CD4-positive, alpha-beta T cell treated with Interferon gamma for 1 hour (primary cell): ENCODE measurements at places on chromosomes 11 and 22.

DNA sequence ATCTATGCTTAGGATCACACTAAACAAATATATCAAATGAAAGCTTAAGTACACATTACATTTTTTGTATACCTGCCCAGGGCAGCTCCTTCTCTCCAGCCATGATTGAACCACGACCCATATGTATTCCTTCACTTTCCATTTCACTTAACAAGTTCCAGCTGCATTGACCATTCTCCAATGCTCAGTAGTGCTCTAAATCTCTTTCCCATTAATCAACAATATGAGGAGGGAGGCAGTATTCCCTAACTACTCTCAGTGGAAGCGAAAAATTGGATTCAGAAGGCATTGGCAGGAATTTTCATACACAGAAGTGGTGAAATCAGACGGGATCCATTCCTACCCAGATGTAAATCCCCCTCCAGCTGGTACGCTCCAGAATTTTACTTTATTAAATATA lies 372.0 kb upstream of the LUZP2 start:
- no peak for DNase-seq

DNA sequence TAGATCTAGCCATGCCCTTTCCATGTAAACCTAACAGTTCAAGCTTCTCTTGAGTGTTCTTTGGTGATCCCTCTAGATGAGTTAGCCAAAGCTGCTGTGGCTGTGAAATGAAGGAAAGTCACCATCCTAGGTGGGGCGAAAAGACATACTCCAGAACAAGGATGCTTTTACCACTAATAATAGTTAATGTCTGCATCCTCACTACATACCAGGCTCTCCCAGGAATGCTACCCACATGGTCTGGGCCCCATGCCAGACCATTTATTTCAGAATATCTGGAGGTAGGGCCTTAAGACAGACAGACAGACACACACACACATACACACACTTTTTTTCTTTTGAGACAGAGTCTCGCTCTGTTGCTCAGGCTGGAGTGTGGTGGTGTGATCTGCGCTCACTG lies 14.7 kb downstream of the ABTB2 start:
- DNase-seq = no peak

GRCh38 chr22:36828815-36829214 lies 12.0 kb upstream of the PVALB start:
- no peak for DNase-seq

DNA sequence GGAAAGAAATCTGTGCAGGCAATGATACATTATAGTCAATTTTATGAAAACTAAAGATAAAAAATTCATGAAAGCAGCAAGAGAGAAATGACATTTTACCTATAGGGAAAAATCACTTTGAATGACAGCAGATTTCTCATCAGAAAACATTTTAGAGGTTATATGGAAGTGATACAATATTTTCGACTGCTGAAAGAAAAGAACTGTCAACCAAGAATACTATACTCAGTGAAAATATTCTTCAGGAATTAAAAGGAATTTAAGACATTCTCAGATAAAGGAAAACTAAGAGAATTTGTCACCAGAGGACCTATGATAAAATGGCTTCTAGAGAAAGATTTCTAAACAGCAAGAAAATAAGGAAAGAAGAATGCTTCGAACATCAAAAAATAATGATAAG lies 820.8 kb downstream of the DLG2 start:
- DNase-seq = no peak

GRCh38 chr11:47002390-47002789 lies 65.8 kb downstream of the CSTPP1 start:
- DNase-seq = no peak

DNA sequence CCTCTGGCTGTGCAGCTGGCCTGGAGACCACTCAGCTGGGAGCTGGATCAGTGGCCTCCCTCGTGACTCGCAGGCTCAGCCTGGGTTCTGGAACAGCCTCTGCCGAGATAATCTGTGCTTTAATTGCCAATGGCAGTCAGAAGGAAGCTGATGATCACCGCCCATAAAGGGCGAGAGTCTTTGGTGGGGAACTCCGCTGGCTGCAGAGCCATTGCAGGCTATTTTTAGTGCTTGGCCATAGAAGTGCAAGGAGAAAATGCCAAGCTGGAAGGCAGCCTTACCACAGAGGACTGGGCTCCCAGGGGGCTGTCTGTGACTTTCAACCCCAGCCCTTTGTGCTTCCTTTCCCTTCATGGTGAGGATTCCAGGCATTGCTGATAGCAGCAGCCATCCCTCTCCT lies 62.2 kb upstream of the TENM4 start:
- no peak for DNase-seq

- DNase-seq = no peak
Observed at GRCh38 chr11:45736424-45736823, 68.5 kb upstream of the SLC35C1 start.

GRCh38 chr11:94938095-94939055 lies 35.0 kb downstream of the CWC15 start:
- DNase-seq = no peak

DNA sequence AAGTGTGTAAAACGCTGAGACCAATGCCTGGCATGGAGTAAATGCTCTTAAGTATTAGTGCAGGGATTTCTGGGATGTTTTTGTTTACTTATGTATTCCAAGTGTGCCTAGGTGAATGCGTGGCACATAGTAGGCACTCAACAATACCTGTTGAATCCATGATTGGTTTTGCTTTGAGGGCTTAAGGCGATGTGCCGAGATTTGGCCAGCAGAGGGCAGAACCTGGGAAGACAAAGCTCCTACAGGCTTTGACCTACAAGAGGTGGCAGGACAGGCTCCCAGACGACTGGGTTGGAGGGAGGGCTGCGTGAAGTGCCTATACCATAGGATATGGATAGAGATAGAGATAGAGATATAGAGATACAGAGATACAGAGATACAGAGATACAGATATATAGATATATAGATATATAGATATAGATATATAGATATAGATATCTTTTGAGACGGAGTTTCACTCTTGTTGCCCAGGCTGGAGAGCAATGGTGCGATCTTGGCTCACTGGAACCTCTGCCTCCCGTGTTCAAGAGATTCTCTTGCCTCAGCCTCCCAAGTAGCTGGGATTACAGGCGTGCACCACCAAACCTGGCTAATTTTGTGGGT lies 13.9 kb downstream of the KCNE3 start:
- peak; percentile 50 for DNase-seq

GRCh38 chr11:14898355-14898754 lies 6.3 kb upstream of the CYP2R1 start:
- DNase-seq = no peak

DNA sequence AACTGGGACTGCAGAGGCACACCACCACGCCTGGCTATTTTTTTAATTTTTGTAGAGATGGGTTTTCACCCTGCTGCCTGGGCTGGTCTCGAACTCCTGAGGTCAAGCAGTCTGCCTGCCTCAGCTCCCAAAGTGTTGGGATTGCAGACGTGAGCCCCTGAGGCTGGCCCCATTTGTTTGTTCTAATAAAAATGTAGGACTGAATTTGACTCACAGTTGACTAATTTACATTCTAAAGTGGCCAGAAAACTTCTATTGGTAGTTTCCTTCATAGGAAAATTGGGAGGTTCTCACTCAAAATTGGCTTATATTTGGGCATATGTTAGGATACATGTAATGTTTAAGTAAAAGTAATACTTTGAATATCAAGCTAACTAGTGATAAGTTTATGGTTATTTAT lies 35.0 kb downstream of the PPFIA1 start:
- no peak for DNase-seq

DNA sequence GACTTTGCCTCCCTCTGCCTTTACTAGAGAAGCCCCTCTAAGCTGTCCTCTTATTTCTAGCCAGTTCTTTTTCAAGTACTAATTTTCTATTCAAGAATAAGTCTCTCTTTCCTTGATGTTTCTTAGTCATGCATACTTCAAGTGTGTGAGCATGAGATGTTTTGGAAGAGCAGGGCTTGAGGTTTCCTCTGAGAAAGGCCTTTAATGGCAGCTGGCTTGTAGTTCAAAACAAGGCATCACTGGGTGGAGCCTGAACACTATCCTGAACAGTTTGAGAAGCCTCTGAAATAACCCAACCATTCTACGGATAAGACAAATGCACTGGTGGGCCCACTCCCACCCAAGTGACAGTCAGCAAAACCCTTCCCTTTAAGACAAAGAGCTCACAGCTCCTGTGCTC lies 37.6 kb downstream of the CLDN25 start:
- DNase-seq = no peak

- DNase-seq = no peak
Observed at GRCh38 chr11:134488913-134489312, 76.9 kb upstream of the B3GAT1 start.

DNA sequence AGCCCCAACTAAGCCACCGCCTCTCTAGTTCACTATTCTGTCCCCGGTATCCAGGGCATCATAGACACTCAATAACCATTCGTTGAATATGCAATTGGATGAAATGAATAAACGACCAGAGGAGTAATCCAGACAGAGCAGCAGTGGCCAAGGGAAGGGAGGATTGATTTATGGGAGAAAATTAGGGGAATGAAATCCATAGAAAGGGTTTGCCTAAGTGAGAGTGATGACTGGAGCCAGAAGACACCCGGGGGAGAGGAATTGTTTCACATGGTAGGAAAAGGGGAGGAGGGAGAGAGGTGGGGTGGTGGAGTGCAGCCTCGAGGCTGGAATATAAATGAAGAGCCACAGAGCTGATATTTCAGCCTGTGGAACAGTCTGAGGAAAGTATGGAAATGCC lies 168.2 kb downstream of the COMMD9 start:
- no peak for DNase-seq

GRCh38 chr11:78441956-78442355 lies 24.3 kb upstream of the GAB2 start:
- DNase-seq = no peak

DNA sequence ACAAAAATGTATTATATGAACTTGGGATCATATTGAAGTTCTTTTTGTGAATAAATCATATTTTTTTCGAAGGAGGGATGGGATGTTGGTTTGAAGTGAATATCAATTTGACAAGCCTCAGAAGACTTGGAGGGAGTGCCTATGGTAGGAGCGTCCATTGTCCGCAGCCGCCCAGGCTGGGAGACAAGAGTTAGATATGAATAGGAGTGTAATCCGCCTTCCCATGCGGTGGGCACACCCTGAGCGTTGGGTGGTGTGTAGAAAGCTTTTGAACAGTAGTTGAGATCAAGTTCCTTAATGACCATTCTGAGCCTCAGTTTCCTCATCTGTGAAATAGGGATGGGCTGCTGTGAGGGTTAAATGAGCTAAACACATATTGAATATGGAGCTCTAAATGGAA lies 7.0 kb downstream of the CD82 start:
- DNase-seq = no peak

GRCh38 chr11:8251616-8252295 lies 11.9 kb downstream of the LMO1 start:
- no peak for DNase-seq

GRCh38 chr22:34913826-34914225 lies 152.1 kb upstream of the ISX start:
- DNase-seq = no peak
